Left ventricle myocardium inferior (tissue), 1 donor: ENCODE measurements at places on chromosomes 5 and 9. TPM values are rescaled to one million over a fixed set of nuclear protein-coding genes. Genes with fewer than 3 reads are reported as not detected.

GRCh38 chr5:73640861-73641320, 14.9 kb downstream of the ARHGEF28 start:
- no peak for DNase-seq

GRCh38 chr9:15189481-15189880, 117.5 kb downstream of the TTC39B start:
- no peak for DNase-seq

GRCh38 chr5:112004867-112005622, 248.1 kb upstream of the NREP start:
- DNase-seq = no peak

GRCh38 chr5:138533973-138534941, 8.8 kb downstream of the ETF1 start:
- DNase-seq = no peak

DNA sequence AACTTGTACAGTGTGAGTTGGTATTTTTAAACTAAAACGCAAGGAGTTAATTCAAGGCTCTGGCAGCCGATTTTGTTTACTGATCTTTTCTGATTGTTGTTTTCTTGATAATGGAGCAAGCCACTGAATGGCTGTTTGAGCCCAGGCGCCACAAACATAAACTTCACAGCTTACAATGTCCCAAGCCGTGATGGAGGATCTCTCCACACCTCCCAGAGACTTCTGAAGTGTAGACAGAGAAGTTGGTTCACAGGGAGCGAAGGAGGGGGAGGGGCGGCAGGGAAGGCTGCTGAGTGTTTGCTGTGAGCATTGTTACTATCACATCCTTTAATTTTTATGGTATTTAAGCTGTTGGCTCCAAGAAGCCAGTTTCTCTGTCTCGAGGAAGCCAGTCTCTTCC, 14.7 kb downstream of the ISL1 start:
- no peak for DNase-seq

GRCh38 chr9:80204054-80204453, 632.3 kb downstream of the TLE4 start:
- DNase-seq = no peak

DNA sequence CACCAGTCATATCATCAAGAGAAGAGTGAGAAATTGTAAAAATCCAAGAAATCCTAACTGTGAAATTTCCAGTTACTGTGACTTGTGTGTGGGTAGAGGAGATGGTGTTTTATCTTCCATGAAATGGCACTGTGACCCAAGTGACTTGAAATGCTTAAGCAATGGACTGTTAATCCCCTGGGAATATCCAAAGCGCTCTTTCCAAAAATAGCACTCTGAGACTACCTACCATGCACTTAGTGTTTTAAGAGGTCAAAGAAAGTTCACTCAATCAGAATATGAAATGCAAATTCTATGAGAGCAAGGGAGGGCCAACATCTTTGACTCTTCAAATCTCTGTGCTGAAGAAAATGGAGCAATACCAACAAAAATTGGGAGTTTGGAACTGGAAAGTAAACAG, 244.0 kb downstream of the GABRB2 start:
- DNase-seq = no peak

Gene DMRTA1
- 0.77 TPM for total RNA-seq

DNA sequence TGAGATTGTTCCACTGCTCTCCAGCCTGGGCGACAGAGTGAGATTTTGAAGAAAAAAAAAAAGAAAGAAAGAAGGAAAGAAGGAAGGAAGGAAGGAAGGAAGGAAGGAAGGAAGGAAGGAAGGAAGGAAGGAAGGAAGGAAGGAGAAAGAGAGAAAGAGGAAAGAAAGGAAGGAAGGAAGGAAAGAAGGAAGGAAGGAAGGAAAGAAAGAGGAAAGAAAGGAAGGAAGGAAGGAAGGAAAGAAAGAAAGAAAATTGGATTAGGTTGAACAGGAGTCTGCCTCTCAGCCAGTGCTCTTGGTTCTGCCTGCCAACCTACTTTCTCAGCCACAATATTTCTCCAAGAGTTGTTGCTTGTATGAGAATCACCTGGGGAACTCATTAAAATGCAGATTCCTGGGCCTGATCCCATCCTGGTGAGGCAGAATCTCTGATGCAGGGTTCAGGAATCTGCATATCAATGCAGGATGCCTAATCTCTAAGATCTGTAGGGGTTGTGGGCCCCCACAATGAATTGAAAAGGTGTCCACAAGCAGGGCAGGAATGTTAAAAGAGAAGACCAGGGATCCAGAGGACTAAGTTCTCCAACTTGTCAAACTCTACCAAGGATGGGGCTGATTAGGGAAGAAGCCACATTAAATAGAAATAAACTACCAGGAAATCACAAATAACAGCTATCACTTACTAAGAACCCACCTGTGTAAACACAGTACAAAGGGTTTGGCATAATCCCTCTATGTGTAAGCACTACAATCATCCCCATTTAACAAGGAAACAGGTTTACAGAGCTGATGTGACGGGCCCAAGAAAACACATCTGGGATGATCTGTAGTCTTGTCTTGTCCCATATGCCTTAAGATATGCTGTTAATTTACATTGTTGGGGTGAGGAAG, 23.4 kb upstream of the GALNT10 start:
- no peak for DNase-seq

Gene ABHD17B
- total RNA-seq = 10.2 TPM

DNA sequence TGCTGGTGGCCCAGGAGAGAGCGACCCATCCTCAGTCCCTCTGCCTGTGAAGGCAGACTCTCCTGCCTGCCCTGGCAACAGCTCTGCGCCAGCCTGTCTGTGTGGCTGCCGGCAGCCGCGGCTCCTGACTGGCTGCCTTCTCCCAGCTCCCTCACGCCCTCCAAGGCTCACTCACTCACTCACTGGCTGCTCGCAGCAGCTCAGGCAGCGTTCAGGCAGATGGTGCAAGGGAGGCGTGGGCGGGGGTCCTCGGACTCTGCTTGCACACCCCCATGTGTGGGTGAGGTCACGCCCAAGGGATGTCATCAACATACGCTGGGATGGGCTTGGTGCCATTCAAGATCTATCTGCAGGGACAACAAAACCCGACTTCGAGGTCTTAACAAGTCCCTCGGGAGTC, 66.7 kb downstream of the DAB2IP start:
- DNase-seq = peak; percentile 58

DNA sequence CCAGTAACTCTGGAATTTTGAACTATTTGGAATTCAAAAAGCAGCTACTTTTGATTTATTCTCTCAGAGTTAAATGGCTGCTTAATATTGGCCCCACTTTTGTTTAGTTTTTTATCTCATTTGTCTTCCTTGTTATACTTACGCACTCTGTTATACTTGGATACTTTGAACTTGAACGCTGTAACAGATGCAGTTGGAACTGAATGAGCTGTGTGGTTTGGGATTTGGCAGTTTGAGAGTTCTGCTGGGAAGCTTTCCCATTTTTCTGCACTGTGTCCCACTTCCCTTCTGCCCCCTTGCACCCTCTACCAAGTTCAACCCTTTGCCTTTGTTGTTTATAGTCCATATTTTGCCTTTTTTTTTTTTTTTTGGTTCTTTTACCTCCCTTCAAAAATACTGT, 3.8 kb downstream of the RHOBTB3 start:
- DNase-seq = no peak

Gene TPM2
- 1,070 TPM for total RNA-seq

- DNase-seq = no peak
Observed at GRCh38 chr9:84935528-84936117, 266.1 kb downstream of the NTRK2 start.

DNA sequence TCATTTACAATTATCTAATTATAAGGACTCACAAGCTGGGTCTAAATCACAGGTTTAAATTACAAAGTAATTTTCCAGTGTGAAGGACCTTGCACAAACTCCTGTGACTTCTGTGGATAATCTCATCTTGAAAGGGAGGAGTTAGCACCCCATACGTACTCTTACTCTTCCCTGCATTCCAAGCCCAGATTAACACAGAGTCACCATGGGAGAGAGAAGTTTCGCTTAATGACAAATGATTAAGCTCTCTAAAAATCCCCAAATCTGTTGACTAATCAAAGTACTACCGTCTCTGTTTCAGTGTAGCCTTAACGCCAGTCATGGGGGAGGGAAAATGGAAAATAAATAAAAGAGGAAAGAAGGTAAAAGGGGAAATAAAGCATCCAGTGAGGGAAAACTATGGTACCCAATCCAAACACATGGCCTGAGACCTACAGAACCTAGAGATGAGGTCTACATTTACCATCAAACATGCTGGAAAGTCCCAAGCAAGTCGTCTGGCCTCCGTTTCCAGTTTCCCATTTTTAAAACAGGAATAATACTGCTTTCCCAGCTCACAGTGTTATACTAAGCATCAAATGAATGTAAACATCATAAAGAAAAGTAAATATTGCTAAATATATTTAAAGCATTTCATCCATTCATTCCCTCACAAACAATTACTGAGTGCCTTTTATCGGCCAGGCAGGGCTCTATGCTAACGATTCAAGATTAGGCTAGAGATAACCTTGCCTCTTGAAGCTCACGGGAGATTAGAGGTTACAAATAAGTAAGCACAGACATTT, 63.2 kb downstream of the PCA3 start:
- no peak for DNase-seq

DNA sequence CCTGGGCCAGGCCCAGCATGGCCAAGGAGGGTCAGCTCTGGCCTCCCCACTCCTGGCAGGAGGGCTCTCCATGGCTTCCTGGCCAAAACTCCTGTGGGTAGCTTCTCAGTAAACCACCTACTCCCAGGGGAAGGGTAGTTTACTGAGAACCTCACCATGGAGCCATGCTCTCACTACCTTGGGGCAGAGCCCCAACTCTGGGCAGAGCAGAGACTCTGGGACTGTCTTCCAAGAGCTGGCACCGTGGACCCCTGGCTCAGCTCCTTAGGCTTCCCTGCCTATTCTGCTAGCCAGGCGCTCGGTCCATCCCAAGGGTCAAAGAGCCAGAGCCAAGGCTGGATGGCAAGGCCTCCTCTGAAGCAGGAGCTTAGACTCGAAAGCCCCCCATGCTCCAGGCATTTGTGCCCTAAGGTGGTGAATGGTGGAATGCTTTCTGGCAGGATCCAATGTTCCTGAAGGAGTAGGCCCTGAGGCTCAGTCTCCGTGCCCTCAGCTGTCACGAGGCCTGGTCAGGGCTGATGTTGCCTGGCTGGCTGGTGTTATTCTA, 19.6 kb downstream of the TCF7 start:
- peak; percentile 12 for DNase-seq

DNA sequence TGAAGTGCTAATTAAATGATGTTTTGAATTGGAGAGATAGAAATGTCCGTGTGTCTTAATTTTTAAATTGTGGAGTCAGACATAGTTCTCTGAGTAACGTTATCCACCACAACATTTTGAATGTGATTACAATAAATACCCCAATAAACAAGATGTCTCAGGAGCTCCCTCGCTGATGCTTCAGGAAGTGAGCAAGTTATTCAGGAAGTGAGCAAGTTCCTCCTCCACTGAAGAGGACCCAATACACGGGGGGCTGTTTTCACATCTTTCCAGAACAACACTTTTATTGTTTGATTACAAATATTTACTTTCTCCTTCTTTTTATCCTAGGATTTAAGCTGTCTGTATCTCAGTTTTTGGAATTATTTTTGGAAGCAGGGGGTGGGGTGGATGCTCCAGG, 363.8 kb downstream of the LRRC70 start:
- no peak for DNase-seq

Gene MARCOL
- total RNA-seq = not detected

Gene LCN9
- total RNA-seq = not detected

- DNase-seq = no peak
Observed at GRCh38 chr9:129335464-129336129, 157.5 kb upstream of the IER5L start.

DNA sequence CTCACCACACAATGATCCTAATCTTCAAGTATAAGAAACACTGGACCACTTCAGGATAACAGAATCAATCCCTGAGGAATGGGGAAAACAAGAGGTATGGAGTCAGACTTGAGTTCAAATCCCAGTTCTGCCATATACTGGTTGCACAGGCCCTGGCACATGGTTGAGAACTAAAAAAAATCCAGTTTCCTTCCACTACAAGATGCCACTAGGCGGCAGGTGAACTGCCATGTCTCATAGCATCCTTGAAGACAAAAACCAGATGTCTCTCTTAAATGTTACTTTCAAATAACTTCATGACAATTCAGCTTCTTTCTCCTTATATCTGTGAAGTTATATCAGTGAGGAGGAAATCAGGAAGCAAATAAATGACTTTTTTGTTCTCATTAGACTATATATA, 11.0 kb downstream of the DEPDC1B start:
- DNase-seq = no peak

DNA sequence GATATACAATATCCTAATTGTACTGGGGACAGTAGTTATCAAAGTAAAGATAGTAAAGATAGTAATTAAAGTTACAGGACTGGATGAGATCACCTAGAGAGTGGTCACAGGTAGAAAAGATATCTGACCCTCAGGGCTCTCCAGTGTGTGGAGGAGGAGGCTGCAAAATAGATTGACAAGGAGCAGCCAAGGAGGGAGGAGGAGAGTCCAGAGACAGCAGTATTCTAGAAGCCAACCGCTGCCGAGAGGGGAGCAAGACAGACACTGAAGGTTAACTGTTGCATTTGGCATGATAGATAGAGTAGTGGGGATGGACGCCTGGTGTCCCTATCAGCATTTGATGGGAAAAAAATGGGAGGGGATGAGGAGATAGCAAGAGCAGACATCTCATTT, 17.0 kb upstream of the F2RL1 start:
- no peak for DNase-seq

DNA sequence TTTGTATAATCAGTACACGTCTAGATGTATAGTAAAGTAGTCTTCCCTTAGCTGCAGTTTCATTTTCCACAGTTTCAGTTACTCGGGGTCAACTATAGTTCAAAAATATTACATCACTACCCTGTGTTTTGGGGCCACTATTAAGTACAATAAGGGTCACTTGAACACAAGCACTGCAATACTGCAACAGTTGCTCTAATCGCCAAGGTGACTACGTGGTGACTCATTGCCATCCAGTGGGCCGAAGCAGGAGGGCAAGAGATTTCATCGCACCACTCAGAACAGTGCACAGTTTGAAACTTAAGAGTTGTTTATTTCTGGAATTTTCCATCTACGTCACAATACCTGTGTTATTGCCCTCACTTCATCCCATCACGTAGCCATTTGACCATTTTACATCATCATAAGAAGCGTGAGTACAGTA, at the start of gene ARL14EPL:
Gene ARL14EPL (plus strand): TSS at position 379 of the 424 bp plus-strand sequence. CDS start 18,994 bp downstream, outside the sequence.
- peak; percentile 14 for DNase-seq

Gene AGXT2
- not detected for total RNA-seq

Gene CTSV
- 0.14 TPM for total RNA-seq
